ENCODE measurements at places on chromosomes 7 and 10. TPM values are rescaled to one million over a fixed set of nuclear protein-coding genes. Genes with fewer than 3 reads are reported as not detected.

AUTS2 gene
- 3.5 TPM for total RNA-seq

CDHR1 gene
- total RNA-seq, result 1.8 TPM

RNF133 gene
- not detected for total RNA-seq

ITPRID1 gene
- not detected for total RNA-seq

NKX1-2 gene
- not detected for total RNA-seq

SFTPA1 gene
- not detected for total RNA-seq

INSYN2A gene
- not detected for total RNA-seq

SPOCK2 gene
- 46.3 TPM for total RNA-seq

NEUROG3 gene
- total RNA-seq, result not detected

SLC26A5 gene
- not detected for total RNA-seq

C7orf33 gene
- not detected for total RNA-seq

FBXO24 gene
- 0.36 TPM for total RNA-seq

KCND2 gene
- total RNA-seq, result not detected

IFIT1B gene
- not detected for total RNA-seq

C10orf143 gene
- 4.0 TPM for total RNA-seq

H2BK1 gene
- not detected for total RNA-seq

RASSF4 gene
- 1.2 TPM for total RNA-seq

TAS2R4 gene
- 1.2 TPM for total RNA-seq

CCDC186 gene
- 9.9 TPM for total RNA-seq

MEIG1 gene
- total RNA-seq, result 1.3 TPM

MGAM2 gene
- total RNA-seq, result not detected

EPO gene
- not detected for total RNA-seq

EPHB6 gene
- total RNA-seq, result 5.6 TPM

CDNF gene
- total RNA-seq, result 1.1 TPM

MEOX2 gene
- total RNA-seq, result not detected

ITGA8 gene
- not detected for total RNA-seq

LOXL4 gene
- total RNA-seq, result not detected

C7orf57 gene
- 2.1 TPM for total RNA-seq

C10orf67 gene
- 0.15 TPM for total RNA-seq

TRIM74 gene
- 0.25 TPM for total RNA-seq

GATA3 gene
- 32.9 TPM for total RNA-seq

GDI2 gene
- 312 TPM for total RNA-seq

STK32C gene
- 15.7 TPM for total RNA-seq

SCIN gene
- 0.08 TPM for total RNA-seq

ICA1 gene
- 0.82 TPM for total RNA-seq

MYOZ1 gene
- total RNA-seq, result not detected

ARHGAP21 gene
- total RNA-seq, result 34.3 TPM

EBLN1 gene
- total RNA-seq, result not detected

SCART1 gene
- total RNA-seq, result 1.3 TPM

ANKRD61 gene
- 0.15 TPM for total RNA-seq

WNT16 gene
- not detected for total RNA-seq

RET gene
- 0.04 TPM for total RNA-seq

WASHC2C gene
- 21.9 TPM for total RNA-seq

PIP4K2A gene
- total RNA-seq, result 127 TPM

NACAD gene
- total RNA-seq, result 0.92 TPM

PHYHIPL gene
- total RNA-seq, result not detected

PKD2L1 gene
- not detected for total RNA-seq

VAX1 gene
- total RNA-seq, result not detected

MICU1 gene
- 24.5 TPM for total RNA-seq

EVX1 gene
- not detected for total RNA-seq

HEPACAM2 gene
- total RNA-seq, result not detected

FAM25C gene
- total RNA-seq, result not detected

NPC1L1 gene
- total RNA-seq, result not detected

SGCE gene
- 1.1 TPM for total RNA-seq

IL2RA gene
- 1,272 TPM for total RNA-seq

CTNNA3 gene
- total RNA-seq, result not detected

GOLGA7B gene
- 0.25 TPM for total RNA-seq

KAZALD1 gene
- 0.21 TPM for total RNA-seq

Measured in activated CD8-positive, alpha-beta memory T cell treated with anti-CD3 and anti-CD28 coated beads for 36 hours (primary cell).